Chondrocyte (in vitro differentiated cells): ENCODE measurements at places on chromosomes 5 and 9. TPM values are rescaled to one million over a fixed set of nuclear protein-coding genes. Genes with fewer than 3 reads are reported as not detected.

DNA sequence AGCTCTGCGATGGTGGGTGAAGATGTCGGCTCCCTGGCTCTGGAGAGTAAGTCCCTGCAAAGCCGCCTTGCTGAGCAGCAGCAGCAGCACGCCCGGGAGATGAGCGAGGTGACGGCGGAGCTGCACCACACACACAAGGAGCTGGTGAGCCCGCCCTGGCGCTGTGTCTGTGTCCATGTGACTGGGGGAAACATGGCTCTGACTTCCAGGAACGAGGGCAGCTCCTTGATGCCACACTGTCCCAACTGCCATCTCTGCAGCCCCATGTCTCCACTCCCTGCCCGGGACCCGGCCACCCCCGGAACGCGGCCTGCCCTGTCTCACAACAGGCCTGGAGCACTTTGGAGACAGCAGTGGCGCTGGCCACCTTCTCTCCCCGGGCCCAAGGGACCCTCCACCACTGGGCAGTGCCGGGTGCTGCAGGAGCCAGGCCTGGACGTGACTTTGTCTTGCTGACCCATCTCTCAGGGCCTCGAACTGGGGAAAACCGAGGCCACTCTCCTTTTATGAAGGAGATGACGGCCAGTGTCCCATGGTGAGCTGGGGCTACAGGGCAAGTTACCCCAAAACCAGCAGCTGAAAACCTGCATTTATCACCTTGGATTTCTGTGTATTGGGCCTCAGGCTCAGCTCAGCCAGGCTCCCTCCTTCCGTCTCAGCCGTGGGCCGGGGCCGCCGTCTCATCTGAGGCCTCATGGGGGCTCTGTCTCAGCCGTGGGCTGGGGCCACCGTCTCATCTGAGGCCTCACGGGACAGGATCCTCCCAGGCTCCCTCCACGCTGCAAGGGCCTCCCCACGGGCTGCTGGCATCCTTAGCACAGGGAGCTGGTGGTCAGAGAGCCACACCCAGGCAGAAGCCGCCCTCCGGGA is 28.6 kb downstream of the CEP72 start:
- H3K36me3 ChIP-seq: peaks cover 19% of the 10 kb centered on the region
- H3K4me1 ChIP-seq: peaks cover 8% of the 10 kb centered on the region
- no peak overlapping the region for H3K27ac ChIP-seq
- no peak overlapping the region for H3K4me3 ChIP-seq

DNA sequence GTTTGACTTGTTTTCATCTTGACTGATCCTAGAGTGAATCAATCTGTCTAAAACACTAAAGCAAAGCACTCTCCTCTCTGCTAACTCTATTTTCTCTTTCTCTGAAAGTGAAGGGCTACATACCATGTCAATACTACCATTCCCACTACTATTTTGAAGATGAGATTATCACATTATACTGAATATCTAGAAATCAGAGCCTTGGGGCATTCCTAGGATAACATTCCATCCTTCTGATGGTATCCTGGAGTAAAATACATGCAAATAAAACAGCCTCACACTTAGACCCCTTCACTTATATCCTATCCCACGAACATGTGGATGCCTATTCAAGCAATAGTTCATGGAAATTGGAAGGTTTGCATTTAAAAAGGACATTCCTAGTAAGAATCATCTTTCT is 309.3 kb upstream of the ACTBL2 start:
- no peak overlapping the region for H3K27ac ChIP-seq
- DNase-seq: no peak
- no peaks in the 10 kb centered on the region for H3K36me3 ChIP-seq
- H3K27me3 ChIP-seq: no peaks in the 10 kb centered on the region
- H3K4me1 ChIP-seq: peaks cover 14% of the 10 kb centered on the region

GRCh38 chr9:126031116-126031515 is 283.9 kb downstream of the PBX3 start:
- H3K36me3 ChIP-seq: no peaks in the 10 kb centered on the region
- H3K4me3 ChIP-seq: no peak overlapping the region
- H3K4me1 ChIP-seq: no peaks in the 10 kb centered on the region
- DNase-seq: peak; percentile 75

DNA sequence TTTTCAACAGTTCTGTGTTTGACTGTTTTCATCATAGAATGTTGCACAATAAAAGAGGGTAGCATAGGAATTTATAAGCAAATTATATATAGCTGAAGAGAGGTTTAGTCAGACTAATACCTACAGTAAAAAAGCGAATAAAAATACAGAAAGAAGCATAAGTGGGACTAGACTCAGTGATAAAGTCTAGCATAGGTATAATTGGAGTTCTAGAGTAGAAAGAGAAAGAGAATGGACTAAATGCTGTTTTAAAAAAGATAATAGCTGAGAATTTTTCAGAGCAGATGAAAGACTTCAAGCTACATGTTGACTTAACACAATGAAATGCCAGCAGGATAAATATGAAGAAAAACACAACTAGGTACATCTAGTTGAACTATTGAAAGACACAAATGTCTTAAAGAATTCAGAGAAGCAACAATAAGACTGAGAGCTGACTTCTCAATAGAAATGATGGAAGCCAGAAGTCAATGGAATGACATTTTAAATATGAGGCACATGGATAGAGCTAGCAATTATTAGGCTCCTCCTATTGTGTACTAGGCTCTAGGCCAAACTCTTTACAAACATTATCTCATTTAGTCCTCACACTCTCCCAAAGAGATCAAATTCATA is 573.9 kb downstream of the ZNF608 start:
- DNase-seq: no peak
- H3K27ac ChIP-seq: no peak overlapping the region
- peaks cover 5% of the 10 kb centered on the region for H3K4me1 ChIP-seq
- no peak overlapping the region for H3K4me3 ChIP-seq
- no peaks in the 10 kb centered on the region for H3K27me3 ChIP-seq
- peaks cover 9% of the 10 kb centered on the region for H3K36me3 ChIP-seq

DNA sequence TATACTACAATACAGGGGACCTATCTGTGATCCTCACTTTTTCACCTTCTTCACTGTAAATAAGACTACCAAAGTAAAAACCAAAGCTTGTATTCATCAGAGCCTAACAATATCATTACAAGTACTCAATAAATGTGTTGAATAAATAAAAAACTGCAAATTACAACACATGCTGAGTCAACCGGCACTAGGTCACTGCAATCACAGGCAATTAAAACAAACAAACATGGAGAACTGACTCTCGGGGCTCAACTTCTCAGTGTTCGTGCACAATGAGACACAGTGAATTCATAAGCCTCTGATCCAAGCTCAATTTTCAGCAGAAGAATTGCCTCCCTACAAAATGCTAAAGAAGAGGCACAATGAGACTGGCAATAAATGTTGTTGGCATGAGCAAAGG is 69.2 kb downstream of the CDK5RAP2 start:
- no peaks in the 10 kb centered on the region for H3K27me3 ChIP-seq
- DNase-seq: no peak
- no peak overlapping the region for H3K27ac ChIP-seq
- H3K36me3 ChIP-seq: peaks cover 31% of the 10 kb centered on the region
- no peak overlapping the region for H3K4me3 ChIP-seq

DNA sequence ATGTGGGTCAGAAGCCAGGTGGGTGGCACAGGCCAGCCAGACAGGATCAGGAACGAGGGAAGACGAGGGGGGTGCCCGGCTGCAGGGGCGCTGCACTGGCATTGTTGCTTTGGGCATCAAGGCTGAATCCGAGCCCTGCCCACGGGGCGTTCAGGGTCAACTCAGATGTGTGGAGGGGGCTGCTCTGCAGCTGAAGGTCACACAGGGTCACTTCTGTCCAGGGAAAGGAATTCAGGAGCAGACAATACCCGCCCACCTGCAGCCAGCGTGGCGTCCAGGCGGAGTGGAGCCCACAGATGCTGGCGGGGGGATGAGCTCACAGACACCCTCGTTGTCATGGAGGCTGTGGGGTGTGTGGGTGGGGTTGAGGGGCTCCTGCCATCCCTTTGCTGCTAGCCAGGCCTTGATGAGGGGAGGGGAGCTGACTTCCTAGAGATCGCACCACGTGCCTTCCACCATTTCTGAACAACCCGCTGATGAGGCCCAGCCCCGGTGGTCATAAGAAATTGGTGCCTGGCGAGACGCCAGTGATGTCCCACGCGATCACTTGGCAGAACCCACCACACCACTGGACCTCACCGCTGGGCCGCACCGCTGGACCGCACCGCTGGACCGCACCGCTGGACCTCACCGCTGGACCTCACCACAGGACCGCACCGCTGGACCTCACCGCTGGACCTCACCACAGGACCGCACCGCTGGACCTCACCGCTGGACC is 31.2 kb downstream of the MRPL36 start:
- peak; percentile 85 for DNase-seq
- no peak overlapping the region for H3K27ac ChIP-seq
- H3K4me1 ChIP-seq: peaks cover 2% of the 10 kb centered on the region
- H3K27me3 ChIP-seq: peaks cover 28% of the 10 kb centered on the region

DNA sequence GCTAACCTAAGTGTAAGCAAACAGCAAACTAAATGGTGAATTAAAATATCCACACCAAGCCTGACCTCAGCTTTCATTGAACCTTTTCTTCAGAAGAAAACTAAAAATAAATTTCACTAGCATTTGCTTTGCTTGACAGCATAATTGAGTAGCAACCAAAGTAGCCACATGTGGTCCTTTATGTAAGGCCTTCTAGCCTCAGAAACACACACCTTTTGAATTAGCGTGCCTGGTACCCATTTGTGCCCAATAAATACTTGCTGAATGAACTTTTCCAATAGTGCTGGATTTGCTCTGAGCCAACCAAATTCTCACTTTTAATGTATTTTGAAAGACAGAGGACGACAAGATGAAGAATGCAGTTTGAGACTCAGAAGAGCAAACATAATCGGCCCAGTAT is 2.1 kb upstream of the NIPBL start:
- H3K27me3 ChIP-seq: no peaks in the 10 kb centered on the region
- H3K4me1 ChIP-seq: peaks cover 41% of the 10 kb centered on the region
- H3K36me3 ChIP-seq: no peaks in the 10 kb centered on the region
- DNase-seq: no peak

DNA sequence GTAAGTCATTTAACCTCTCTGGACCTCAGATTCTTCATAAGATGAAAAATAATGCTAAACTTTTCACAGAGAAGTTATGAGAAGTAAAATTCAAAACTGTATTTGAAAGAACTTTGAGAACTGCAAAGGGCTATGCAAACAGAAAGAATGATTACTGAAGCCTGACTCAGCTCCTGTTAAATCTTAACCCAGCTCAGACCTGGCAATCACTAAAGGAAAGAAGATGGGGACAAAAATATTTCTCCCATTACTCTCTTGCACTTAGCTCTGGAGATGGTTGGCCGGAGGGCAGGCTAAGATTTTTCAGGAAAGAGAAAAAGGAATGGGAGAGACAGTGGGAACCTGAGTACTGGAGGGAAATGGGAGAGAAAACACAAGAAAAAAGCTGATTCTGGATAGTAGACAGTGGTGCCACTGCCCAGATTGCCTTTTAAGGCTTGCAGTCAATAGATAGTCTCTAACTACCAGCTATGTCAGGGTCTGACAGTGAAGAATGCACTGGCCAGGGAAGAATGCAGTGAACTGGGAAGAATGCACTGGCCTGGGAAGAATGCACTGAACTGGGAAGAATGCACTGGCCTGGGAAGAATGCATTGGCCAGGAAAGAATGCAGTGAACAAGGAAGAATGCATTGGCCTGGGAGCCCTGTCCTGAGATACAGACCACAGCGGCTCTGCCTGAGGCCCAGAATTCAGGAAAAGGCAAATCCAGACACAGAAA is 25.2 kb upstream of the CEMIP2 start:
- no peaks in the 10 kb centered on the region for H3K27me3 ChIP-seq
- peak overlapping the region; percentile 92 for H3K27ac ChIP-seq
- H3K4me1 ChIP-seq: peaks cover 28% of the 10 kb centered on the region
- H3K4me3 ChIP-seq: peak overlapping the region; percentile 2
- DNase-seq: no peak
- no peaks in the 10 kb centered on the region for H3K36me3 ChIP-seq

GRCh38 chr5:176692326-176692725 is 45.0 kb downstream of the TSPAN17 start:
- H3K4me1 ChIP-seq: no peaks in the 10 kb centered on the region
- DNase-seq: no peak
- H3K27me3 ChIP-seq: peaks cover 76% of the 10 kb centered on the region
- H3K27ac ChIP-seq: no peak overlapping the region
- H3K36me3 ChIP-seq: no peaks in the 10 kb centered on the region

DNA sequence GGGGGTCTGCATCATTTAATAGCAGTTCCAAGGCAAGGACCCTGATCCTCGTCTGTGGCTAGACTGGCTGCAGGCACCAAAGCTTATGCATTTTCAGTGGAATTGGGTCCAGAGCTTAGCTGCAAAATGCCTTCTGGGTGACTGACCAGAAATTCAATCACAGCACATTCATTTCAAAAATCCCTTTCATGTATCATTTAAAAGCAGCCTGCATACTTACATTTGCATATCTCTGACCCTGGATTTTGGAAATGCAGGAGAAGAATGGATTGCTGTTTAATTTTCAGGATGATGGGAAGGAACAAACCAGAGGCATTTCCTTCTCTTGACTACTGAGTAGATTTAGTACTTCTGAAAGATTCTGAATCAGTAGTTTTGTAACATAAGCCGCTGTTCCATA is 122.8 kb downstream of the PPP2R2B start:
- H3K4me1 ChIP-seq: no peaks in the 10 kb centered on the region
- H3K4me3 ChIP-seq: no peak overlapping the region
- DNase-seq: no peak
- no peaks in the 10 kb centered on the region for H3K36me3 ChIP-seq

GRCh38 chr9:128550770-128551656 is 1.4 kb upstream of the SPTAN1 start:
- no peaks in the 10 kb centered on the region for H3K27me3 ChIP-seq
- peaks cover 32% of the 10 kb centered on the region for H3K4me1 ChIP-seq
- peak overlapping the region; percentile 95 for H3K4me3 ChIP-seq
- no peaks in the 10 kb centered on the region for H3K36me3 ChIP-seq
- peak overlapping the region; percentile 98 for H3K27ac ChIP-seq

- no peak for DNase-seq
- H3K27ac ChIP-seq: no peak overlapping the region
- no peaks in the 10 kb centered on the region for H3K27me3 ChIP-seq
- H3K36me3 ChIP-seq: no peaks in the 10 kb centered on the region
These were observed 330.0 kb downstream of the ARRDC3 start for GRCh38 chr5:91052977-91053740.

DNA sequence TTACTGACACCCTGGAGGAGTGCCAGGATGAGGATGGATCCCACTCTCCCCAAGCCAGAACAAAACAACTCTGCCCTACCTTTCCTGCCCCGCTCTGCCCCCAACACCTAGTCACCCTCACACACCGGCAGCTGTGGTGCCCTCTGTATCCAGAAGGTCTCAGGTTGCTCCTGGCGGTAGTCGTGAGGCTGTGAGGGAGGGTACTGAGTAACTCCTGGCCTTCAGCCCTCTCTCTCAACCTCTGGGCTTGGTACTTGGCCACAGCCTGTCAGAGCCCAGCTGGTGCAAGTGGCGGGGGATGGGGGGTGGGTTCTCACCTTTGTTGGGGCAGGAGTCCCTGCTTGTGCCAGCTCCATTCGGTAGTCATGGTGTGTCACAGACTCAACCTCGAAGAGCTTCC is 1.9 kb downstream of the SPAG8 start:
- no peak overlapping the region for H3K4me3 ChIP-seq
- DNase-seq: no peak
- H3K27ac ChIP-seq: no peak overlapping the region
- H3K4me1 ChIP-seq: peaks cover 26% of the 10 kb centered on the region

PDZD2 gene
- 30.9 to 34.0 TPM (median 32.1 TPM) in 3 replicates for total RNA-seq

CCDC69 gene
- total RNA-seq: 1.2 to 1.5 TPM (median 1.3 TPM) in 3 replicates

CA9 gene
- total RNA-seq: 2.9 to 3.6 TPM in 2 of 3 replicates, not detected in the other

ORM1 gene
- total RNA-seq: not detected in 3 replicates
